ENCODE measurements at places on chromosomes 6 and 20. TPM values are rescaled to one million over a fixed set of nuclear protein-coding genes. Genes with fewer than 3 reads are reported as not detected.

Gene RBPJL
- total RNA-seq: not detected

Gene EPHA7
- total RNA-seq: 424 TPM

Gene SMPD2
- total RNA-seq: 10.1 TPM

Gene MUC22
- total RNA-seq: not detected

Gene UBE2C
- total RNA-seq: 21.3 TPM

Gene MRAP2
- total RNA-seq: 9.2 TPM

Gene LIN28B
- total RNA-seq: not detected

Gene CYP21A2
- 0.44 TPM for total RNA-seq

Gene ENPP3
- total RNA-seq: not detected

Gene SMIM28
- total RNA-seq: not detected

Gene TINAG
- total RNA-seq: not detected

Gene NR2E1
- not detected for total RNA-seq

Gene ARHGAP18
- 12.8 TPM for total RNA-seq

Gene SYCP2
- total RNA-seq: 2.1 TPM

Gene ANKRD6
- 5.5 TPM for total RNA-seq

DNA sequence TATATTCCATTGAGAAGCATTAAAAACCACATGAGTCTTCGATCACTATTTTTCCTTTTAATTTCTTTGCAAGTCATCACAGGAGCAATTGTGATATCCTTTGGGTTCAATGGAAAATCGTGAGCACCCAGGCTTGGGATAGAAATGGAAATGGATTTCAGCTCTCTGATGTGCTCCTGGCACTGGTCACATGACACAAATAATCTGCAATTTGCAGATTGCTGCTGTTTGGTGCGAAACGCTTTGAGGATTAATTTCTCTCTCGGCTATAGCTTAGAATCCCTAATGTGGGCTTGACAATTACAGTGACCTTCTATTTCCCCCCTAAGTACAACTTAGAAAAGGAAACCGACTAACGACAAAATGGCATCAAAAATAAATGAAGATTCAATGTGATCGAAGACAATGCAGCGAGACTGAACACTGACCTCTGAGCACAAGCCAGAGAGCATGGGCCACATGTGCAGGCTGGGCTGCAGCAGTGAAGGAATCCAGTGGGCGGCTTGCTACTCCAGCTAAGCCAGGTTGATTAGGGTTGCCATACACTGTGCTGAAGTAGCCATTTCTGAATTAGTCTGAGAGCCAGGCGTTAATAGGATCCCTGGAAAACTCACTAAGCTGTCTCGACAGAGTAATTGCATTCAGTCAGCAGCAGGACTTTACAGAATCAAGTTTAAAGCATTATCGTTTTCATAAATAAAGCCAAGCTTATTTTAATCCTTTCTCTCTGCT is 301.8 kb upstream of the AGPAT4 start:
- no peak for DNase-seq
- H3K4me3 ChIP-seq: no peak overlapping the region
- H3K4me1 ChIP-seq: no peaks in the 10 kb centered on the region
- no peaks in the 10 kb centered on the region for H3K36me3 ChIP-seq
- no peak overlapping the region for H3K27ac ChIP-seq

- no peak overlapping the region for H3K27ac ChIP-seq
- DNase-seq: no peak
- peaks cover 2% of the 10 kb centered on the region for H3K4me1 ChIP-seq
- H3K27me3 ChIP-seq: no peaks in the 10 kb centered on the region
Measured at GRCh38 chr20:51978070-51978501, 175.8 kb upstream of the SALL4 start.

DNA sequence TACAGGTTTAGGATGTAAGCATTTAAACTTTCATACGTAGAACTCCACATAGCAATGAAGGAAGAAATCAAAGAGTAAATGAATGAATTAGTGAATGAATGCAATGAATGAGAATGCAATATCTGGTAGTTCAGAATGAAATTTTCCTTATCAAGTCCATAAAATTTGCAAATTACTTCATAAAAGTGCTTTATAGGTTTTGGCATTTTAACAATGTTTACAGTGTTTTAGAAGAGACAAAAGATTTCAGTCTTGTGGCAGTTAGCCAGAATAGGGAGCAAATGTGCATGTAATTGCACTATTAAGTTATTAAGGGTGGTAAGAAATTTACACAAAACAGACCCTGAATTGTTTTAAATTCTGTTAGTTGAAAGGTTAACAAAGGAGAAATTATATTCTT is 739.4 kb upstream of the FLRT3 start:
- H3K27me3 ChIP-seq: peaks cover 2% of the 10 kb centered on the region
- H3K36me3 ChIP-seq: no peaks in the 10 kb centered on the region
- no peak overlapping the region for H3K4me3 ChIP-seq
- no peak for DNase-seq
- no peaks in the 10 kb centered on the region for H3K4me1 ChIP-seq

DNA sequence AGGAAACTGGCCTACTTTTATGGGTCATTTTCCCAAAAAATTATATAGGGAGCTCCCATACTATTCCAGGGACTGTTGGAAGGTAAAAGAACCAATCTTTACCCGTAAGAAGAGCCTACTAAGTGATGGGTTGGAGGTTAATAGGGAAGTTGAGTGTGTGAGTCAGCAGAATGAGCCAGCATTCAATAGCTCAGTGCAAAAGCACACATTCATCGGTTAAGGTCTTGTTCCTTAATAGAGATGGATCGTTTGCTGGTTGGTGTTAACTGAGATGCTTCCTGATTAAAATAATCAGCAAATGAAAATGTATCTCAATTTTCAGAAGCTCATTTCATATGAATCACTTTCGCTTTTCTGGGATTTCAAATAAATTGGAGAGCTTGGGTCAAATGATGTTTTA is 115.3 kb upstream of the MRPS10 start:
- no peak overlapping the region for H3K27ac ChIP-seq
- peaks cover 6% of the 10 kb centered on the region for H3K4me1 ChIP-seq
- no peaks in the 10 kb centered on the region for H3K27me3 ChIP-seq
- no peak overlapping the region for H3K4me3 ChIP-seq
- no peak for DNase-seq

DNA sequence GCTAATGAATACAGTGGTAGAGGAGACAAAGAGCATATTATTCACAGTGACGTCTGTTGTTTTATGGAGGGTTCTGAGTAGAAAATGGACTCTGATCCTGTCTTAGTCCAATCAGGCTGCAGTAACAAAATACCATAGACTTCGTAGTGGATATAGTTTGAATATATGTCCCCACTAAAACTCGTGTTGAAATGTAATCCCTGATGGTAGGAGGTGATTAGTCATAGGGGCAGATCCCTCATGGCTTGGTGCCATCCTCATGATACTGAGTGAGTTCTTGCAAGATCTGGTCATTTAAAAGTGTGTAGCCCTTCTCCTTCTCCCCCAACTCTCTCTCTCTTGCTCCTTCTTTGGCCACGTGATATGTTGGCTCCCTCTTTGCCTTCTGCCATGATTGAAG is 82.5 kb downstream of the CD83 start:
- no peak overlapping the region for H3K27ac ChIP-seq
- no peaks in the 10 kb centered on the region for H3K4me1 ChIP-seq
- no peak for DNase-seq
- peaks cover 2% of the 10 kb centered on the region for H3K36me3 ChIP-seq
- H3K27me3 ChIP-seq: peaks cover 38% of the 10 kb centered on the region

GRCh38 chr6:36913082-36913481 is 27.3 kb downstream of the C6orf89 start:
- no peaks in the 10 kb centered on the region for H3K27me3 ChIP-seq
- DNase-seq: no peak
- peaks cover 37% of the 10 kb centered on the region for H3K4me1 ChIP-seq
- H3K27ac ChIP-seq: peak overlapping the region; percentile 76
- no peak overlapping the region for H3K4me3 ChIP-seq
- H3K36me3 ChIP-seq: peaks cover 41% of the 10 kb centered on the region

- no peaks in the 10 kb centered on the region for H3K27me3 ChIP-seq
- H3K36me3 ChIP-seq: no peaks in the 10 kb centered on the region
- no peak for DNase-seq
- H3K27ac ChIP-seq: peak overlapping the region; percentile 95
Measured at GRCh38 chr6:27188061-27188884, 59.2 kb upstream of the PRSS16 start.

GRCh38 chr20:25275813-25276532 is 28.1 kb downstream of the PYGB start:
- H3K4me1 ChIP-seq: no peaks in the 10 kb centered on the region
- H3K27ac ChIP-seq: no peak overlapping the region
- H3K4me3 ChIP-seq: no peak overlapping the region
- peaks cover 51% of the 10 kb centered on the region for H3K36me3 ChIP-seq
- H3K27me3 ChIP-seq: no peaks in the 10 kb centered on the region

DNA sequence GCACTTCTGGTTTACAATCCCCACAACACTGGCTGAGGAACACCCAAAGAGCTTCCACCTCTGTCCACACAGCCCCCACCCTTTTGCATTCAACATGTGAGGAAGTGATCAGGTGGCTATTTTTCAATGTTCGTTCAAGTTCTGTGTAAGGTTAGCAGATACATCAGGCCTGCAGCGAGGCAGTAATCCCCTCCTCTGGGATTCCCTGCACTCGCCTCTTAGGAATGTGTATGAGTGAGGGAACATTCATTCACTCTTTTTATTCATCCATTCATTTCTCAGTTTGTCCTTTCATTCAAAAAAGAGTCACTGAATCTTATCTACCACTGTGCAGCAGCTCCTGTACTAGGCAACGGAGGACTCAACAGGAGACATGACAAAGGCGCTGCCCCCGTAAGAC is 236.4 kb upstream of the PRDM1 start:
- no peaks in the 10 kb centered on the region for H3K4me1 ChIP-seq
- no peaks in the 10 kb centered on the region for H3K36me3 ChIP-seq
- H3K4me3 ChIP-seq: no peak overlapping the region

DNA sequence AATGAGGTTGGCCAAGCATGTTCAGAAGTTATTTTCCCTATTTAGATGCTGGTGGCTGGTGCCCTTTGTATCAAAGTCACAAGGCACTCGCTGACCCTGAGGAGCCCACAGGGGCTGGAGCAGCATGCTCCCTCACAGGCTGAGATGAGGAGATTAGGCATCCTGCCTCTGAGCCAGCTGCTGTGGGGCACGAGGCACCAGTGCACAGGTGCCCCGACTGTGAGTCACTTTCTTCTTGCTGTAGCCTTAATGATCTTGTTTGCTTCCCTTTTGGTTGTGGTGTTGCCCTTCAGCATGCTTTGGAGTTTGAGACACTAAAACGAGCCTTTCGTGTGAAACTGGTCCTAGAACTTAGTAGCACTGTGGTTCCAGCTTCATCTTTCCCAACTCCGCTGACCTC is 4.3 kb downstream of the PSMG4 start:
- no peak overlapping the region for H3K4me3 ChIP-seq
- DNase-seq: no peak
- no peaks in the 10 kb centered on the region for H3K27me3 ChIP-seq

- H3K4me1 ChIP-seq: peaks cover 10% of the 10 kb centered on the region
- H3K27ac ChIP-seq: no peak overlapping the region
- no peak overlapping the region for H3K4me3 ChIP-seq
- H3K36me3 ChIP-seq: no peaks in the 10 kb centered on the region
- no peak for DNase-seq
Measured at GRCh38 chr6:34056305-34057108, 89.4 kb downstream of the GRM4 start.

GRCh38 chr6:170441316-170441715 is 111.8 kb downstream of the PSMB1 start:
- peak; percentile 21 for DNase-seq
- H3K4me1 ChIP-seq: peaks cover 39% of the 10 kb centered on the region
- no peak overlapping the region for H3K27ac ChIP-seq
- no peak overlapping the region for H3K4me3 ChIP-seq

GRCh38 chr20:2631228-2631627 is 21.2 kb upstream of the NOP56 start:
- H3K36me3 ChIP-seq: no peaks in the 10 kb centered on the region
- H3K27ac ChIP-seq: no peak overlapping the region
- H3K27me3 ChIP-seq: peaks cover 41% of the 10 kb centered on the region
- DNase-seq: no peak

GRCh38 chr6:45454008-45454911 is 76.5 kb upstream of the SUPT3H start:
- DNase-seq: no peak
- H3K4me1 ChIP-seq: peaks cover 18% of the 10 kb centered on the region
- no peak overlapping the region for H3K4me3 ChIP-seq
- H3K27me3 ChIP-seq: no peaks in the 10 kb centered on the region
- peak overlapping the region; percentile 9 for H3K27ac ChIP-seq

DNA sequence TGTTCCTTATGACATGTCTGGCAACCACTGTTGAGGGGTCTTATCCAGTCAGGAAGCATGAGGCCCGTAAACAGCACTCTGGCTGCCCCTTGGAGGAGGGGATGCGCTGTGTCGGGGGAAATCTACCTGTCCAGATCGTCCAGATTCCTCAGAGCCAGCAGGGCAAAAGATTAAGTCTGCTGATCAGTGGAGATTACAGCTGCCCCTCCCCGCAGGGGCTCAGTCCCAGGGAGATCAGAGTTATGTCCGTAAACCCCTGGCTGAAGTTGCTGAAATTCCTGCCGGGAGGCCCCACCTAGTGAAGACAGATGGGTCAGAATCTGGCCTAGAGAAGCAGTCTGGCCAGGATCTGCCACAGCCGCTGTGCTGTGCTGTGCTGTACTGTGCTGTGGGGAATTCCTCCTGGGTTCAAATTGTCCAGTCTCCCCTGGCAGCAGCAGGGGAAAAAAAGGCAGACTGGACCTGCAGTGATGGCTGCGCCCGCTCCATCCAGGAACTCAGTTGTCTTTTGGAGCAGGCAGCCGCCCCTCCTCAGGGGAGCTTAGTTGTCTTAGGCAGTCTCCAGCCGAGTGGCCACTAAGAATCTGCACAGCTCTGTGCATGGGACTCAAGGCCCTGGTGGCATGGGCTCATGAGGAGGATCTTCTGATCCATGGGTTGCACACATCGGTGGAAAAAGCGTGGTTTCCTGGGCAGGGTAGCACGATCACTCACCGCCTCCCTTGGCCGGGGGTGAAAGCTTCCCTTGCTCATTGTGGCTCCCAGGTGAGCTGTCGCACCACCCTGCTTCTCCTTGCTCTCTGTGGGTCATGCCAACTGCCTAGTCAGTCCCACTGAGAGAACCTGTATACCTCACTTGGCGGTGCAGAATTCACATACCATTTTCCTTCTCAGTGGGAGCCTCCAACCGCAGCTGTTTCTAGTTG is 1368.8 kb upstream of the ADGRB3 start:
- no peak overlapping the region for H3K4me3 ChIP-seq
- no peaks in the 10 kb centered on the region for H3K27me3 ChIP-seq
- peaks cover 4% of the 10 kb centered on the region for H3K4me1 ChIP-seq
- H3K36me3 ChIP-seq: no peaks in the 10 kb centered on the region

DNA sequence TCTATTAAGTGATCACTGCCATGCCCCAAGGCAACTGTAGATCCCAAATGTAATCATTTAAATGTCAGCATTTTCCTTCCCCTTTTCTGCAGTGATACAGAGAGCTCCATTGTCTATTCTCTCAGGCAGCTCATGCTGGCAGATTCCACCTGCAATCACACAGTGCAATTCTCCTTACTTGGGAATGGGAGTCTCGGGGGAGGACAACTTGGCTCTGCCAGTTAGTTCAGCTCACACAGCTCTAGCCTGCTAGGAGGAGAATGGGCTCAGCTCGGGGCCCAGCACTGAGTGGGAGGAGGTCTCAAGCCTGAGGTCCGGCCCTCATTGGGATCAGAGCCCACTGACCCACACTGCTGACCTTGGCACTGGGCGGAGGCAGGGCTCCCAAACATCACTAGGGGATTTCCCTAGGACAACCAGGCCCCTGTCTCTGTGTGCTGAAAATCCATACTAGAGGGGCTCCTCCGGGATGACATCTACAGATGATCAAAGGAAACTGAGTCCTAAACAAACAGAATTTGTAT is 109.2 kb upstream of the ASF1A start:
- no peak overlapping the region for H3K27ac ChIP-seq
- peaks cover 11% of the 10 kb centered on the region for H3K27me3 ChIP-seq
- H3K36me3 ChIP-seq: no peaks in the 10 kb centered on the region
- peaks cover 8% of the 10 kb centered on the region for H3K4me1 ChIP-seq
- no peak for DNase-seq

- peaks cover 32% of the 10 kb centered on the region for H3K4me1 ChIP-seq
- H3K27me3 ChIP-seq: no peaks in the 10 kb centered on the region
- H3K4me3 ChIP-seq: peak overlapping the region; percentile 48
- H3K27ac ChIP-seq: peak overlapping the region; percentile 89
- peaks cover 55% of the 10 kb centered on the region for H3K36me3 ChIP-seq
Measured at GRCh38 chr6:157912326-157912725, 69.3 kb upstream of the SYNJ2 start.
